ENCODE measurements at places on chromosomes 11 and 22. TPM values are rescaled to one million over a fixed set of nuclear protein-coding genes. Genes with fewer than 3 reads are reported as not detected.

DNA sequence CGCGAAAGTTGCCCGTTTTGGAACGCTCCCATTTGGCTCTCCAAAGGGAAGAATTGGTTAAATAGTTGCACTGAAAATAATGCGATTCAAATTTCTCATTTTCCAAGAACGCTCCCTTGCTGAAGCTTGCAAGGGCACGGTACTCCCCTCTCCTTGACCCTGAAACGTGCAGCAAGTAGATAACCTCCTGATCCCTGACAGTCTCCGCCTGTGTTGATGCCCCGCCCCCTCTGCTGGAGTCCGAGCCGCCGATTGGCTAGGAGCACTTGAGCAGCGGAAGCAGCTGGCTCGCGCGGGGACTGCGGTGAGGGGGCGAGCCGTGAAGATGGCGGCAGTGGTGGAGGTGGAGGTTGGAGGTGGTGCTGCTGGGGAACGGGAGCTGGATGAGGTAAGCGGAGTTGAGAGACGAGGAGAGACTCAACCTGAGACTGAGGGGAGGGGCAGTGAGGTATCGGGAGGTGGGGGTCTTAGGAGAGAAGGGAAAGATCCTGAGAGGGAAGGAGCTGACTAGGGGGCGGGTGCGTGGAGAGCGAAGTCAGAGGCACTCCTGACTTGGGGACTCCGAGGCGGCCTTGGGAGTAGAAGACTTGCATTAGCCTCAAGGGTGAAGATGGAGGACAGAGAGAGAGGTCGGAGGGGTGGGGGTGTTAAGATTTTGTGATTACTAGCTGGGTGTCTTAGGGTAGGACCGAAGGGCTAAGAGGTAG lies at the start of gene RNF121:
Gene RNF121 (plus strand): TSS at position 310 of the 707 bp plus-strand sequence. CDS start 16 bp downstream, at position 326.
- peak within 1 kb of the TSS; percentile 92 for H3K27ac ChIP-seq
- no peaks in the 10 kb centered on the region for H3K36me3 ChIP-seq
- H3K4me1 ChIP-seq, result peaks cover 3% of the 10 kb centered on the region
- H3K4me3 ChIP-seq, result peak within 1 kb of the TSS; percentile 95
- peak; percentile 94 for DNase-seq

GRCh38 chr11:71108013-71108865 lies 144.1 kb downstream of the SHANK2 start:
- DNase-seq, result no peak
- H3K36me3 ChIP-seq, result no peaks in the 10 kb centered on the region
- H3K4me3 ChIP-seq, result no peak overlapping the region
- H3K27me3 ChIP-seq, result no peaks in the 10 kb centered on the region

DNA sequence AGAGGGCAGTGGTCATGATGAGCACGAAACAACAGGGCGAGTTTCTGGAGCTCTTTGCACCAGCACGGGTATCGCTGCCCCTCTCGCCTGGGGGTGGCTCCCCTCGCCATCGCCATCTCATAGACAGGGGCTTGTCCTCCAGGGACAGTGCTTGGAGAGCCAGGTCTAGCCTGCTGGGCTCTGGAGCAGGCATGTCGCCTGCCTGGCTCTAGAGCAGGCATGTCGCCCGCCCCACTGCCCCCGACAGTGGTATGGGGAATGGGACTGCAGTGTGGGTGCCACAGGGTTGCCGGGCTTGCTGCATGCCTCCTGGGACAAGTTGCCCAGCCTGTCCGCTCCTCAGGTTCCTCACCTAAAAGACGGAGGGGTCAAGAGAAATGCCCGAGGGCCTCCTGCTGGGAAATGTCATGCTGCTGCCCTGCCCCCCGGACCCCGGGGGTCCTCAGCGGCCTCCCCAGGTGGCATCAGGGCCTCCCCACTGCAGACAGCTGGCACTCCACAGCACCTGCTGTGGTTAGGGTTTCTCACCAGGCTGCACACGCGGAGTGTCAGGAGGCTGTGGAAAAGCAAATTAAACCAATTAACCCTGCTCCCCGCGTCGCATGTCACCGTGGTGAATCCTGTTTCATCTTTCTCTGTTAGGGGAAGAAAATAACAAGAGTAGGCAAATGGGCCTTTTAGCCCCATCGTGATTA lies 403.0 kb downstream of the TBC1D22A start:
- H3K27me3 ChIP-seq, result no peaks in the 10 kb centered on the region
- no peak overlapping the region for H3K4me3 ChIP-seq
- H3K36me3 ChIP-seq, result no peaks in the 10 kb centered on the region
- H3K27ac ChIP-seq, result no peak overlapping the region
- no peaks in the 10 kb centered on the region for H3K4me1 ChIP-seq

Gene DBX1
- total RNA-seq, result not detected

- no peaks in the 10 kb centered on the region for H3K36me3 ChIP-seq
- no peak overlapping the region for H3K4me3 ChIP-seq
- H3K27me3 ChIP-seq, result peaks cover 14% of the 10 kb centered on the region
- no peak for DNase-seq
- no peak overlapping the region for H3K27ac ChIP-seq
- H3K4me1 ChIP-seq, result peaks cover 5% of the 10 kb centered on the region
Observed at GRCh38 chr11:60912223-60912850, 1.6 kb upstream of the TMEM109 start.

- DNase-seq, result no peak
- no peaks in the 10 kb centered on the region for H3K4me1 ChIP-seq
- no peak overlapping the region for H3K27ac ChIP-seq
- H3K36me3 ChIP-seq, result no peaks in the 10 kb centered on the region
- H3K27me3 ChIP-seq, result peaks cover 51% of the 10 kb centered on the region
Observed at GRCh38 chr11:66728038-66728692, 851 bp downstream of the SPTBN2 start.

- DNase-seq, result peak; percentile 100
- H3K36me3 ChIP-seq, result no peaks in the 10 kb centered on the region
- H3K27me3 ChIP-seq, result no peaks in the 10 kb centered on the region
- H3K27ac ChIP-seq, result no peak overlapping the region
- no peak overlapping the region for H3K4me3 ChIP-seq
Observed at GRCh38 chr11:34302046-34302921, 55.5 kb downstream of the ABTB2 start.

Gene SLC6A5
- not detected for total RNA-seq

- H3K27ac ChIP-seq, result no peak overlapping the region
- H3K27me3 ChIP-seq, result peaks cover 18% of the 10 kb centered on the region
- no peaks in the 10 kb centered on the region for H3K4me1 ChIP-seq
- no peak overlapping the region for H3K4me3 ChIP-seq
- no peak for DNase-seq
Observed at GRCh38 chr11:45671246-45672171, 6.1 kb upstream of the CHST1 start.

Measured in fibroblast of lung (primary cell).